Esophagus mucosa (tissue), 1 donor: ENCODE measurements at places on chromosomes 16 and 17.

GRCh38 chr17:80362428-80363119 is 52.4 kb upstream of the ENDOV start:
- no peak for ATAC-seq

DNA sequence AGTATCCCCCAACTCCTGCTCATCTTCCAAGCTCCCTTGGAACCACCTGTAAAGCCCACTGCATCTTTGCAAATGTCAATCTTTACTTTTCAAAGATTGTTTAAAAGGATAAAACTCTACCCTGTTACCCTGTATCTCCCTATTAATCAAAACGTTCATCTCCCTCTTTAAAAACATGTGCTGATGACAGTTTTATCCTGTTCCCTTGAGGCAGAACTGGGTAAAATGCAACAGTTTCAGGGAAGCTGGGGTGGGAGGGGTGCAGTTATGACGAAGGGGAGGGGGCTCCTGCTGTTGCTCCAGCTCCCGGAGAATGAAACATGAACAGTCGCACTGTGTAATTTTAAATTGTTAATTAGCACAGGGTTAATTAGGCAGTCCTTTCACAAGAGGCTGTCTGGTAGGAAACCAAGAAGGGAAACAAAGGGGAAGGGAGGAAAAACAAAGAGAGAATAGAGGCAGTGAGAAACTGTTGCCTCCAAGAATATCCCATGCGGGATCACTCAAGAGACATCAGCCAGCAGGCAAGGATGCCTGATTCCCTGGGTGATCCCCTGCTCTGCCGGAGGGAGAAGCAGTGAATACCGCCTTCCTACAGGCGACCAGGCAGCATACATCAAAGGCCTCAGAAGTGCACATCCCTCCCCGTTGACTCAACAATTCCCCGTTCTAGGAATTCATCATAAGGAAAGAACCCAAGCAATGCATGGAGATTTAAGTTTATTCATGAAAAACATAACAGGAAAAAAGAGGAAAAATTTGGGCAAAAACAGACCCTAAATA is 84.2 kb downstream of the ZFHX3 start:
- ATAC-seq: no peak

DNA sequence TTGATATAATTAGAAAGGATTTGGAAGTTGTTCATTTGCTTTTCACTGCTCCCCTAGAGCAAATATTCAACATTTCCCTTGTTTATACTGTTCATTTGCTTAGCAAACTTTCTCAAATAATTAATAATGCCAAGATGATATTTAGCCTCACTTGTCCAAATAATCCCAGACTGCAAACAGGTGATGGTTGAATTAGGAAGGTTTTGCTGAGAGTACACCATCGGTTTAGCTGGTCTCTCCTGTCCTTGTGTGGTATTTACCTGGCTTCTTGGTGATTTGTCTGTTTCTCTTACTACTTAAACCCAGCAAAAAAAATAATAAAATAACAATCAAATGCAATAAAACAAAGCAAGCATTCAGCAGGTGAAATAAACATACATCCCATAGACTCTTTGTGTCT is 6.5 kb downstream of the KATNIP start:
- ATAC-seq: no peak

DNA sequence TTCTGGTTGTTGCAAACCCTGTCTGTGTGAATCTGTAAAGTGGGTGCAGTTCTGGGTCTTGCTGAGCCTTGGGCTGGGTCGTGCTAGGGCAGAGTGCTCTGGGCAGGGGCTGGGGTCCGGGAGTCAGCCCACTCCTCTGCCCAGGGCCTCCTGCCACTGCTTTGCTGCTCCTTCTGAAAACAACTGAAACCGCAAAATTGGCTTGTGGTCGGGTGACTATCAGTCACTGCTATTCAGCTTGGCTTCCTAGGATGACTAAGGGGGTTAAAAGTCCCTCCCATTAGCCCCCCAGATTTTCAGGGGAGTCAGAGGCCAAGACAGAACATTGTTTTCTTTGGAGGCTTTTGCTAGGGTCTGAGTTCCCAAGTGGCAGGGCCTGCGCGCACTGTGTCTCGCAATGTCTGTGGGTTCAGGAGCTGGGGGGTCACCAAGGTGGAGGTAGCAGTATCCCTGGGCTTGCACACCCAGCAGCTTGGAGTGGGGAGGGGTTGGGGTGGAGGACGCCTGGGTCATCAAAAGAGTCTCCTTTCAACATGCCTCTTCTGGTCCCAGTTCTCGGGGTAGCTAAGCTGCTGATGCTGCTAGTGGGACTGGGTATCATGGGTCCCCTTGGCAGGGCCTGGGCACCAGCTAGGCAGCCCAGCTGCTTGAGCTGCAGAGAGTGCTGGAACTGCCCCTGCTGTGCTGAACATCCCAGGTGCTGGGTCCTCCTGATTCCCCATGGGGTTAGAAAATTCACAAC is 13.5 kb upstream of the TBX21 start:
- no peak for ATAC-seq

GRCh38 chr17:2398655-2399571 is 1.9 kb downstream of the MNT start:
- ATAC-seq: peak; percentile 3

- ATAC-seq: peak; percentile 67
Measured at GRCh38 chr16:75087375-75087979, 29.1 kb downstream of the LDHD start.

DNA sequence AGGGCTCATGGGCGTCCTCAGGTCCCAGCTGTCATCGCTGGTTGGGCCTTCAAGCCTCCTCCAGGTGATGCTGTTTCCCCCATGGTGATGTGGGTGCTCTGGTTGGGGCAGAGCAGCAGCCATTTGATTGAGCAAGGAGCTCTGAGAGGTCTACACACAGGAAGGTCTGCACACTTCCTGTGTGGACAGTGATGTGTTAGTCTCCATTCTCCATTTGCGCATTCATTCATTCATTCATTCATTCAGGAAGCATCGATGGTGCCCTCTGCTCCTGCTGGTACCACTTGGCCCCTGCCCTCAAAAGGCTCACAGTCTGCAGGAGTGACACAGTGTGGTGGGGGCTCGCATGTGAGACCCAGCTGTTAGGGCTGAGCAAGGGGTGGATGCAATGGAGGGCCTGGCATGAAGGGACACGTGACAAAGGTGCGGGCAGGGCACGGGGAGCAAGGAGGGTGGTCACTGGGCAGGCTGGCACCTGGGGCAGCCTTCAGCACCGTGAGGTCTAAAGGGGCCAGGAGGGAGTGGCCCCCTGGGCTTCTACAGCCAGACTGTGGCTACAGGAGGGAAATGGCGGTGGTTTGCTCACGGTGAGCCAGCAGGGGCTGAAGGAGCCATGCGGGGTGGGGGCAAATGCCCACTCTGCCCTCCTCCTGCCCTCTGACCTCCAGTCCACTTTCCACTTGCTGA is 1.5 kb downstream of the ADGRG3 start:
- ATAC-seq: no peak

- ATAC-seq: no peak
Measured at GRCh38 chr17:17542906-17543635, 46.9 kb upstream of the RASD1 start.

DNA sequence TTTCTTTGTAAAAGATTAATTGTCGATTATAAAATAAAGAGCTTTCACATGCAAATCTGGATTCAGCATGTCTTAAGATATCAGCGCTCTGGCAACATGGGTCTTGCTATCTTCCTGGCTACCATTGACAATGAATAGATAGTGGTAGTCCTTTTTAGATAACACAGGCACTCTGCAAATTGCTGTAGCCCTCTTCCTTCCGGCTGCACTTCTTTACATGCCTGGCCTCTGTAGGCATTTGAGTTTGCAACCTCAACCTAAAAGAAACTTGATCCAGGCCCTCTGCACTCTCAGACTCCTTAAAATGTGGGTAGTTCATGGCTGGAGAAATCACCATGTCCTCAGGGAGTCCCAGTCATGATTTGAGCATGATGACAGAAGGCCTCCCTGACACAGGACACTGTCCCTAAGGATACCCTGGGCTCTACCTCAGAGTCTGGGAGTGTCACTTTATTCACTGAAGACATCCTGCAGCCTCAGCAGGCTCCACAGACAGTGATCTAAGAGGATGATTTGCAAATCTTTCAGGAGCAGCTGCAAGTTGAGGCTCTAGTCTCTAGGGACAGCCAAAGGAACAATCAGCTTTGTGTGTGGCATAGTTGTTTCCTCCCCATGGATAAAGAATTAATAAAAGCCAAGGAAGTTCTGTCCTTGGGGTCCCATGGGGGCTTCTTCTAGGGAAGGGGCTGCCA is 529.4 kb downstream of the RBFOX1 start:
- ATAC-seq: no peak

DNA sequence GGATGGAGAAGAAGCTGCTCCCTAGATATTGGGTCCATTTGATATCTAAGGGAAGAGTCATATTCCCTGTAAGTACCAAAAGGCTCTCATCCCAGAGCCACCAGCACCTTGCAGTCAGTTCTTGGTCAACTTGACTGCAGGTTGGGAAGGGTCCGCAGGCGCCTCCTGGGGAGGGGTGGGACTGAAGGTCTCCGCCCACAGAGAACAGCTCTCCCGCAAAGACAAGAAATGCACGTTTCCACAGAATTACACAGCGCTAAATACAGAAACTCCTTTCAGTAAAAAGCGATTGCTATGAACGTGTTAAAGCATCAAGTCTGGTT is 864 bp upstream of the CTCF start:
- ATAC-seq: no peak

GRCh38 chr16:79182616-79183015 is 417.9 kb downstream of the MAF start:
- ATAC-seq: no peak

GRCh38 chr16:73202161-73202729 is 154.3 kb upstream of the ZFHX3 start:
- ATAC-seq: no peak

- no peak for ATAC-seq
Measured at GRCh38 chr16:77344341-77344740, 90.5 kb downstream of the ADAMTS18 start.

DNA sequence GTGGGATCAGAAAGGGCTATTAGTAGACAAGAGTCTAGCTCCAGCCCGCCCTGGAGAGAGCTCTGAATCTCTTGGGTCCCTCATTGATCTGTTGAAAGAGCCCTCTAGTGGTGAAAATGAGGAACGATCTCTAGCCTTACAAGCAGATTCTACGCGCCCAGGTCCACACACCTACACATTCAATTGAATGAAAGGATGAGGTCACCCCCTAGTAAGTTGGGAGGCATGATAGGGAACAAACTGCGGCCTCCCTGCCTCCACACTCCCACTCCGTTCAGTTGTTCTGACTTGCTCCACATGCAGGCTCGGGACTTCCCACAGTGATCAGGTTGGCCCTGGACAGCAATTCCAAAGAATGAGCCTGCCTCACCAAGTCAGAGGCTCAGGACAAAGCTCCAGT is 2.9 kb upstream of the CACNG3 start:
- ATAC-seq: peak; percentile 22

GRCh38 chr17:74250324-74250995 is 23.6 kb upstream of the DNAI2 start:
- ATAC-seq: no peak

DNA sequence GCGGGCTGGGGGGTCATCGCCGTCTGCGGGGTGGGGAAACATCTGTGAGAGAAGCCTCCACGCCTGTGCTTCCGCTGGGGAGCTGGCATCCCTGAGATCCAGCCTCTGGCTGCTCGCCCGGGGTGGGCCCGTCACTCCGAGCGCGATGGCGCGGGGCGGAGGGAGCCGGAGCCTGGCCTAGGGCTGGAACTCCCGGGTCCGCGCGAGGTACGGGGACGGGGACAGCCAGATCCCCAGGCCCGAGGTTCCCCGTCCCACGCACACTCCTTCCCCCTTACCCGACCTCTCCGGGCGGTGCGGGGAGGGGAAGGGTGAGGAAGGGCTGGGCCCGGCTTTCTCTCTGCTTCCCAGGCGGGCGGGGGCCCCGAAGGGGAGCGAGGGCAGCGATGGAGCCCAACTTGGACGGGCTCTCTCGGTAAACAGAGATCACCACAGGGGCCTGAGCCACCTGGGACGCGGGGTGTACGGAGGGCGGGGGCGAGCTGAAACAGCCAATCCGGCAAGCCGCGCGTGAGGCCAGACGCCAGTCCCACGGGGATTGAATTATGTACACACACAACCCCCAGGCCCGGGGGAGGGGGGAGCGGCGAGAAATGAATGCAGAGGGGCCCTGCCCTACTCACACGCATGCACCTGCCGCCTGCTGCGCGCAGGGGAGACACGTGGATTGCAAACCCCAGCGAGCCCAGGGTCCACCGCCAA is at the start of gene SLC16A11:
SLC16A11 (minus strand) TSS at position 596 of the 702 bp plus-strand sequence; CDS start at position 17, 579 bp downstream.
- peak; percentile 7 for ATAC-seq

DNA sequence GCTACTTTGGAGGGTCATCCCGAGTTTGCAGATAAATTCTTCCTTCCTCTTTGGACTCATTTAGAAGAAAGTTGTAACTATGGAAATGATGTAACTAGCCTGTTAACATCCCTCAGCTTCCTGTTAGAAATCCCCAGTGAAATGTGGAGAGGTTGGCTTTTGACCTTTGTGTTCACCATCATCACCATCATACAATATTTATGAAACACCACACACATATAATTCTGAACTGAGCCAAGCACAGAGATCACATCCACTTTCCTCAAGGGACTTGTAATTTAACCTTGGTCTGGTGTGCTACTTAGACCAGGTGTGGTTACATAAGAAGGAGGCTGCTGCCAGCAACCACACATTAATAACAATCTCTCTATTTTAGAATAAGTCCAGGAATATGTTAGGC is 2.5 kb downstream of the CAPNS2 start:
- no peak for ATAC-seq

GRCh38 chr16:24778671-24779070 is 49.2 kb downstream of the TNRC6A start:
- ATAC-seq: no peak

GRCh38 chr17:42179911-42180410 is 981 bp downstream of the KCNH4 start:
- peak; percentile 14 for ATAC-seq

GRCh38 chr16:67395105-67395457 is 1.8 kb upstream of the TPPP3 start:
- ATAC-seq: no peak

GRCh38 chr16:85839681-85840240 is 40.3 kb downstream of the COX4I1 start:
- ATAC-seq: no peak

- no peak for ATAC-seq
Measured at GRCh38 chr17:80765241-80765961, 220.8 kb downstream of the RPTOR start.

- ATAC-seq: peak; percentile 59
Measured at GRCh38 chr17:17890773-17891759, 54.3 kb upstream of the SREBF1 start.
